Epithelial cell of prostate (primary cell): ENCODE measurements at places on chromosomes 1 and 21.

GRCh38 chr1:10106756-10107475 is 74.2 kb downstream of the UBE4B start:
- no peak for DNase-seq

DNA sequence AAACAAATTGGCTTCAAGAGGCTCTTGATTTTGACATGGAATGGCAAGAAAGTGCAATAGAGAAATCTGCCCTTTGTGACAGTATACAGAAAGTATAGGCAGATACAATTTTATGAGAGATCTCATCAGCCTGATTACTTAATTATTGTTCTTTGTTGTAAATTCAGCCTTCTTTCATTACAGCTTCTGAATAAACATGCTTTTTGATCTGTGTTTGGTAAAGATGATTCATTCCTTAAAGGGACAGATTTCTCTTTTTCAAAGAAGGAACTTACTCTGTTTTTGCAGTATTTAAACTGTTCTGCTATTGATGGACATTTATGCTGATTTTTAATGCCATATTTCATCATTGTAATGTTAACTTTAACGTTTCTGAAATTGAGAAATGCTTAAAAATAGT is 13.7 kb upstream of the MPC2 start:
- no peak for DNase-seq

DNA sequence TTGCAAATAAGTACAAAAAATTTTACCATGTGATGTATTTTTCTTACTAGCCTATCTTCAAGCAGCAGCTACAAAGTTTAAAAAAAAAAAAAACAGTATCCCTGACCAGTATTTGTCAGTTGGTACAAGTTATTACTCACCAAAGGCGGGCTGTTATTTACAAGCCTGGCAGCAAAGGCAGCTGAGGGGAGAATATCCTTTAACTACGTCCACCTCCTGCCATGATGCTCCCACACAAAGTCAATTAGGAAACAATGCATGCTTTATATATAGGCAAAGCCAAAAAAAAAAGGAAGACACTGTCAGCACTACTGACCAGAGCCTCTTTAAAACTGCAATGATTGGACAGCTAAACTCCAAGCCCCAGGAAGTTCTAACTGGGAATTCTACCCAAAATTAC is 13.7 kb downstream of the PSMA5 start:
- no peak for DNase-seq

GRCh38 chr1:109971559-109971958 is 13.0 kb upstream of the AHCYL1 start:
- DNase-seq: no peak

DNA sequence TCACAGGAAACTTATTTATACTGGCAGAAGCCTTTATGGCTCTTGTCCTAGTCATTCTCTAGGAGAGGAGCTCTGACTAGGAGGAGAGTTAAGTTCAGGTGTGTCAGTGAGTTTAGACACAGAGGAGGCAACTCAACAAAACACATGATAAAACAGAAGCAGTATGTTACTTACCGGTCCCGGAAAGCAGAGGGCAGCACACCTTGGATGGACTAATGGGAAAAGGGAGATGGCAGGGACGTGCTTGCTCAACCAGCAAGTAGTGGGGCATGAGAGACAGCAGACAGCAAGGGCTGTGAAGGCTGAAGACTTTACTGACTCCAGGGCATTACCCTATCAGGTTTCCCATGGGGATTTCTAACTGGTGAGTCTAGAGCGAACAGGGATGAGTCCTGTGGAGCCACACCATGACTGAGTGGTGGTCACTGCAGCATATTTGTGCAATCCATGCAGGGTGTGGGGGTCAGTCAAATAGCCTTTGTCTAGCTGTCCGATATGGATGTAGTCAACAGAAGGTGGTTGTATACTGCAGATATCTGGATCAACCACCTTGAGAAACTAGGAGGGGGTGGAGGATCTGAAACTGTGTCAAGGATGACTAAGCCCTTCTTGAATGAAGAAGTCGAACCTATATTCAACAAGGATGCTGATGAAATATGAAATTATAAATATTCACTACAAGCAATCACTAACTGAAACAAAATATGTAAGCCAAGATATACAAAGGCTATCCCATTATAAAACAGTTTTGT is 596.3 kb upstream of the CHRM3 start:
- no peak for DNase-seq

GRCh38 chr1:152981146-152981871 is 2.6 kb upstream of the SPRR1A start:
- DNase-seq: no peak

DNA sequence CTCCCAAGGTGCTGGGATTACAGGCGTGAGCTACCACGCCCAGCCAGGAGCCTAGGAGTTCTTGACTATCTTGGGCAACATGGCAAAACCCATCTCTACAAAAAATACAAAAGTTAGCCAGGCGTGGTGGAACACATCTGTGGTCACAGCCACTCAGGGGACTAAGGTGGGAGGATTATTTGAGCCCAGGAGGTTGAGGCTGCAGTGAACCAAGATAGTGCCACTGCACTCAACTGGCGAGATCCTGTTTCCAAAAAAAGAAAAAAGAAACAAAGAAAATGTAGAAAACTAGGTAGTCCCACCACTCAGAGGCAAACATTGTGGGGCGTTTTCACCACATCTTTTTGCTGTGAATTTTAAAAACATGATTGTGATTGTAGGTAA is 141.3 kb downstream of the ZZZ3 start:
- DNase-seq: no peak

DNA sequence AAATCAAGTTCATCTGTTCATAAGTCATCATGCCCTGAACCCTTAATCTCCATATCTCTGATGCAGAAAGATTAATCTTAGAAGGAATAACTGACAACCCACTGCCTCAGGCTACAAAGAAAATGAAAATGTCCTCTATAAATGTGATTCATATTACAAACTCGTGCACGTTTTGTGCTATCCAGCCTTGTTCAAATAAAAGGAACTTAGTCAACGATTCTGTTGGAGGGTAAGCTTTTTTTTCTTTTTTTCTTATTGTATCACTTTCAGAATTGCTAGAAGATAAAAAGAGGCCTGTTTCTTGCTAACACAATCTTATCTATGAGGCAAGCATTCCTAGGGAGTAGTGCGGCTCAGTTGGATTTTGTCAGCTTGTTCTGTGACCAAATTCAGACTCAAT is 228.4 kb downstream of the TM2D1 start:
- peak; percentile 56 for DNase-seq

- DNase-seq: no peak
Observed at GRCh38 chr1:180670681-180671080, 38.9 kb downstream of the XPR1 start.

DNA sequence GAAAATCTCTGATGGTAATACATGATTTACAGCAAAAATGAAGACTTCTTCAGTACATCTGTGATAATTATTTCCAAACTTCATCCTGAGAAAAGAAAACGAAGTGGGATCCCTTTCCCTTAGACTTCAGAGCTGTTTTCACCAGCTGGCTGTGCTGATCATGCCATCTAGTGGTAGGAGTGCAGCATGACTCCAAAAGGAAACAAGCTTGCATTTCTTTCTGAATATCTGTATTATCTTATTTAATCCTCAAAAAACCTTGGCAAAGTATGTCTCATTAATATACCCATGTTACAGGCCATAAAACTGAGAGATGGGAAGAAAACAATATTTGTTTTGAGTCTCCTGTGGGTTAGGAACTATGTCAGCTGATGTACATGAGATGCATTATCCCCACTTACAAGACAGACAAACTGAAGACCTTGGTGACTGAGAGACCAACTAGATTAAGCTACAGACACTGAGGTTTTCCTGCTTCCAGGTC is 9.8 kb upstream of the GJA8 start:
- DNase-seq: no peak
